Cortex of kidney (tissue), 1 donor: ENCODE measurements at places on chromosomes 2 and 18.

DNA sequence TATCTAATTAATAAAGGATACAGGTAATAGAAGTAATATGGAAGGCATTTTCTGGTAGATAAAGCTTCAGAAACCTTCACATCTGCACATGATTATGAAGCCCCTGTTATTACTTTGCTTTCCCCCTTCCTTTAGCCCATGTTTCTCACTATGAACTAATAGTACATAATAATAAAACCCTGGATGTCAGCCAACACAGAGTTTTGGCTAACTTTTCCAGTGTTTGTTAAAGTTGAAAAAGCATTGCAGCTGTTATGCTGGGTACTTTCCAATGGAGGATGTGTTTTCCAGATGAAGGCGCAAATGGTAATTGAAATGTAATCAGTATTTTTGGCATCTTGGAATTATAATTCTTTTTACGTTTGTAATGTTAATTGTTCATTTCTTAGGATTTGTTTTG, 43.5 kb downstream of the SPTBN1 start:
- no peak for DNase-seq

DNA sequence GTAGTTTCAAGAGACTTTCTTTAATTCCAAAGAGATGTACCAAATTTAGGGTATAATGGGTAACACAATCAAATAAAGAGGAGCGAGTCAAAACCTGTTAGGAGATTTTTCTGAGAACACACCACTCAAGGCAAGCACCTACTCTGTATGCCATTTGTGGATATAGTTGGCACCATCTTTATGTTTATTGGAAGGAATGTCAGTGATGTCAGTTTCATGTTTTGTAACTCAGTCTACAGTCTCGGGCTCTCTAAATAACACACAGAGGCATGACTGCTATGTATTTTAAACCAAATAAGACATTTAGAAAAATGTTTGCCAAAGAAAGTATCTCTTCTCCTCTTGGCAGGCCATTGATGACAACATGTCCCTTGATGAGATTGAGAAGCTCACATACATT, 59.7 kb downstream of the CPS1 start:
- DNase-seq, result no peak

- DNase-seq, result no peak
Observed at GRCh38 chr2:199760574-199760973, 90.4 kb downstream of the FTCDNL1 start.

DNA sequence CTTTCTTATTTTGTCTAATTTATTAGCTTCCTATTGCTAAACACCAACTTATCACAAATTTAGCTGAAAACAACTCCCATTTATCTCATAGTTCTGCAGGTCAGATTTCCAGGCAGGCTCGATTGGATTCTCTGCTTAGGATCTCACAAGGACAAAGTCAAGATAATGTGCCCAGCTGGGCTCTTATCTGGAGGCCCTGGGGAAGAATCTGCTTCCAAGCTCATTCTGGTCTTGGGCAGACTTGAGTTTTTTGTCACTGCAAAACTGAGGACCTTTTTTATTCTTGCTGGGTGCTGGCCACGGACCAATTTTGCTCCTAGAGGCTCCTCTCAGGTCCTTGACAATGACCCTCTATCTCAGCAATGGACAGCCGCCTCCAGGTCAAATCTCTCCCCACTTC, 215.5 kb downstream of the TRIB2 start:
- DNase-seq, result no peak

GRCh38 chr18:48943333-48943732, 7.4 kb downstream of the SMAD7 start:
- DNase-seq, result no peak
